T-cell (primary cell): ENCODE measurements at places on chromosomes 3 and 15. TPM values are rescaled to one million over a fixed set of nuclear protein-coding genes. Genes with fewer than 3 reads are reported as not detected.
A peak's percentile ranks its signal among the peaks of the same experiment; 100 is the strongest.

- H3K27ac ChIP-seq = no peak overlapping the region
- peaks cover 2% of the 10 kb centered on the region for H3K27me3 ChIP-seq
- no peak for DNase-seq
- no peaks in the 10 kb centered on the region for H3K4me1 ChIP-seq
- no peaks in the 10 kb centered on the region for H3K36me3 ChIP-seq
- H3K4me3 ChIP-seq = no peak overlapping the region
These were observed 41.2 kb downstream of the RAB6B start for GRCh38 chr3:133854264-133855001.

- H3K27ac ChIP-seq = no peak overlapping the region
- no peak for DNase-seq
- no peak overlapping the region for H3K4me3 ChIP-seq
These were observed 689.0 kb downstream of the NTRK3 start for GRCh38 chr15:87567406-87568030.

DNA sequence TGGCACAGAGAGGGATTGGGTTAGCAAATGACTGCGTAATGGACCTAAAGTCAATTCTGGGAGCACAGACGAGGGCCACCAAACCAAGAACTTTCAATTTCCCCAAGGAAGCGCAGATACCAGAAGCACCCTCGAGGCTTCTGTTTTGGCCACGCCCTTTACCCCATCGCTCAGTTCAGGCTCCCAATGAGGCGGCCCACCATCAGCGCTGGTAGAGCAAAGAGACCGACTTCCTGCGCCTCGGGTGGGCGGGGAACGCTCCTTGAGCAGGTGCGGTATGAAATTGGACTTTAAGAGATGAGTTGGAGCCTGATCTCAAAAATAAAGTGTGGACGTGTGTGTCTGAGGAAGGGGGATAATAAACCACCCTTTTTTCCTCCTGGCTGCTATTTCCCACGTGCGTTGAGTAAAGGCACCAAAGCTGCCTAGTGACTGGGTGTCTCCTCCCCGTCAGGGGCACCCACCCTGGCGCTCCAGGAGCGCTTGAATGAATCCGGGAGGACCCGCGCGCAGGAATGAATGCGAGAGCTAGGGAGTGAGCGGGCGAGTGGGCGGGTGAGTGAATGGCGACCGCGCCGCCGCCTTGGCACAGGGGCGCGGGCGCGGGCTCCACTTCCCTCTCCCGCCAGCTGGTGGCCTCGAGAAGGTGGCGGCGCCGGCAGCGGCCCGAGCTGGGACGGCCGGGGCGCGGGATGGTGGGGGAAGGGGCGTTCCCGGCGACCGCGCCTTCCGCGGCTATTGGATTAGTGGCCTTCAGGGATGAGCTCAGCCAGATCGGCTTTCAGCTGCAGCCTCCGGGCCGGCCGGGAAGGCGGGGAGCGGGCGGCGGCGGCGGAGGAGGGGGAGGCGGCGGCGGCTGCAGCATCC lies at the start of gene SPSB4:
Gene SPSB4, plus strand, starts transcription at position 772 of the 867 bp plus-strand sequence. CDS start 14,758 bp downstream, outside the sequence.
- H3K27me3 ChIP-seq = peaks cover 49% of the 10 kb centered on the region
- DNase-seq = no peak
- H3K27ac ChIP-seq = no peak within 1 kb of the TSS
- H3K36me3 ChIP-seq = no peaks in the 10 kb centered on the region

The CX3CR1 gene
- 23.8 TPM for total RNA-seq

DNA sequence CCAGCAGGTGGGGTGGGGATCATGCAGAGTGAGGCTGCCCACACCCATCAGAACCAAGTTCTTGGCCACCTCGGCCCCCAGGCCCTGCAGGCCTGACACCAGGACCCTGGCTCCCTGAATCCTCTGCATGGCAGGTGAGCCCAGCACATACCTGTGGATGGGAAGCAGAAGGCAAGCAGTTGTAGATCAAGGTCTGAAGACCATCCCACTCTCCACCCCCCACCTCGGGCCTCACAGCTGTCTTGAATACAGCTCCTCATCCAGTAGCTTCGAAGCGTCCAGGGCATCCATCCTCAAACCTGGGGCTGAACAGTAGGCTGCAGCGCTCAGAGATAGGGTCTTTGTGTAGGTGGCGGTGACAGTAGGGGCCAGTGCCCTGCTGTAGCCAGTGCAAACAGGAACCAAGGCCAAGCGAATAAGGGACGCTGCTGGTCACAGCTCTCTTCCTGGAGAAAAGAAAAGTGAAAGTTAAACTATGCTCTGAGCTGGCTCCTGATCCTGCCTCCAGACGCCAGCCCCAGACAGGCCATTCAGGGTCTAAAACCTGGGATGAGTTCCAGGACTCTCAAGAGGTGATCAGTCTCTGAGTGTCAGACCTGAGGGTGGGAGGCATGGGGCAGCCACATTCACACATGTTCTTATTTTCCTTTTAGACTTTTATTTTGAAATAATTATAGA lies at the start of gene UBA7:
Gene UBA7, minus strand, starts transcription at position 457 of the 678 bp plus-strand sequence. Its CDS starts 166 bp downstream, at position 291.
- H3K27me3 ChIP-seq = no peaks in the 10 kb centered on the region
- H3K4me3 ChIP-seq = peak within 1 kb of the TSS; percentile 65
- peaks cover 41% of the 10 kb centered on the region for H3K4me1 ChIP-seq

DNA sequence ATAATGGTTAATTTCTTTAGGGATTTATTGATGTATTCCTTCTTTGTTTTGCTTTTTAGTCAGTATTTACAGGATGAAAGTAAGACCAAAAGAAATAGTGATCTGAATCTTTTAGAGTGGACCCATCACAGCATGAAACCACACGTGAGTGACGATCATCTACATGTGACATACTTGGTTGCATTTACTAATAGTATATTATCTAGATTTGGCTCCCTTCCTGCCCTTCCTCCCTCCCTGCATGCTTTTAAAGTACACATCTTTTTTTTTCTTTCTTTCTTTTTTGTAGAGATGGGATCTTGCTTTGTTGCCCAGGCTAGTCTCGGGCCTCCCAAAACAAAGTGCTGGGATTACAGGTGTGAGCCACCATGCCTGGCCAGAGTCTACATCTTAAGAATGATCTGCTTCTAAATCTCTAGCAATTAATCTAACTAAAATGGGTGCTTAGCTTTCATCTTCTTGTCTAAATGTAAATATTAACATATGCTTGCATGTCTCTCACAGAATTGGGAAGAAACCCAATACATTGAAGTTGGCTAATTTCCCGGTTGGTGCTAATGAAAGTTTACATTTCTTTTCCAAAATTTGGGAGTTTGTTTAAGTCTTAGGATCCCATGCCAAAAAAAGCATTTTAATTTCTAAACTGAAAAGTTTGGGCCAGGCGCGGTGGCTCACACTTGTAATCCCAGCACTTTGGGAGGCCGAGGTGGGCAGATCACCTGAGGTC lies 38.0 kb downstream of the SENP2 start:
- H3K27me3 ChIP-seq = no peaks in the 10 kb centered on the region
- H3K4me1 ChIP-seq = no peaks in the 10 kb centered on the region
- DNase-seq = no peak
- peaks cover 2% of the 10 kb centered on the region for H3K36me3 ChIP-seq
- H3K27ac ChIP-seq = no peak overlapping the region
- H3K4me3 ChIP-seq = no peak overlapping the region

GRCh38 chr3:15628967-15629366 lies 27.4 kb downstream of the BTD start:
- no peak overlapping the region for H3K27ac ChIP-seq
- H3K4me3 ChIP-seq = no peak overlapping the region
- no peaks in the 10 kb centered on the region for H3K27me3 ChIP-seq

DNA sequence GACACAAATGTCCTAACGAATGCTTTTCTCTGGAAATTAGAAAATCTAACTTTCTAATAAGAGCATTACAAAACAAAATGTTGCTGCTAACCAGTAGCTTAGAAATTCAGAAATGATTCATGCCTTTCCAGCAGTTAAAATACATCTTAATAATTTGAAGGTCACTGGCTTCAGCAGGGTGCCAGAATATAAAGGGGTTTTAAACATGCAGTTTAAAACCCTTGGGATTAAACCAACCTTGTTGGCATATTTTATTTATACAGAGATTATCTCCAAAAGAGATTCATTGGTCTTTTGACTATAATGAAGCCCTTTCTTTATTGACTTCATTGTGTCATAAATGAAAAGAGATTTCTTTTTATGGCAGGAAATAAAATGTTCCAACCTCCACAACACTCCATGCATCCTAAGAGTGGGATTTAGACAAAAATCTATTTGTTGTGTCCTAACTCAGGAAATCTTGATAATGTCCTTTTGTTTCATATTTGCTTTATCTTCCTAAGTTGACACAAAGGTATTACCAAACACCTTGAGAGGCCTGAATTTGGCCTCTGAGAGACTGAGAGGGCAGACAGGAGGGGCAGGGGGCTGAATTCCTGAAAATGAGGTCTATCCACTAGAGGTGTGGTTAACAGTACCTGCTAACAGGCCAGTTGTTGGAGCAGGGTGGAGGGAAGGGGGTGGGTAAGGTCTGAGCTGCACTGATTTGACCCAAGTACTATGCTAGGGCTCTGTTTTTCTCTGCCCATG lies 124.4 kb downstream of the FEZF2 start:
- H3K27me3 ChIP-seq = no peaks in the 10 kb centered on the region
- no peaks in the 10 kb centered on the region for H3K36me3 ChIP-seq
- H3K4me3 ChIP-seq = no peak overlapping the region
- H3K4me1 ChIP-seq = no peaks in the 10 kb centered on the region
- H3K27ac ChIP-seq = no peak overlapping the region
